Left renal cortex interstitium (tissue), 4 donors: ENCODE measurements at places on chromosomes 7 and 10.

DNA sequence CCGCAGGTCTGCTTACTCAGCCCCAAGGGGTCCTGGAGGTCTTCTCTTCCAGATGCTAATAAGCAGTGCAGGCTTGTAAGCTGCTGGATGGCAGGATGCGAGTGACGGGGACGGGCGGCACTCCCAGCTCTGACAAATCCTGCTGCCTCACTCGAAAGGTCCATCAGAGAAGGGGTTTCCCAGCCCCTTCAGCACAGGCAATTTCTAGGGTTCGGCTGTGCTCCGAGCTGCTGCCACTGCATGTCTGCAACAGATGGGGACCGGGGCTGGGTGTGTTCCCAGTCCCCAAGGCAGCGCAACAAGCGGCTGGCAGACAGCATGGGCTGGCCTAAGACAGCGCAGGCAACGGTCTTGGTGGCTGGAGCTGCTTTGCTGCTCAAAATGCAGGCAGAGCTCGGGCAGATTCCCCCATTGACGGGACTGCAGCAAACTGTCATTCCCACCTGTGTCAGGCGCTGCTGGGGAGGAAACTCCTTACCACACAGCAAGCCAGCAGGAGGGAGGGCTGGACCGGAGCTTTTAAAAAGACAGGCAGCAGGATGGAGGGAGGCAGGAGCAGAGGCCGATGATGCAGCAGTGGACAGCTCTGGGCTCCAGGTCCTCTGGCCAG is 62.4 kb downstream of the PRKAG2 start:
- no peak for DNase-seq

GRCh38 chr10:91787810-91788209 is 10.4 kb upstream of the TNKS2 start:
- DNase-seq, result no peak

DNA sequence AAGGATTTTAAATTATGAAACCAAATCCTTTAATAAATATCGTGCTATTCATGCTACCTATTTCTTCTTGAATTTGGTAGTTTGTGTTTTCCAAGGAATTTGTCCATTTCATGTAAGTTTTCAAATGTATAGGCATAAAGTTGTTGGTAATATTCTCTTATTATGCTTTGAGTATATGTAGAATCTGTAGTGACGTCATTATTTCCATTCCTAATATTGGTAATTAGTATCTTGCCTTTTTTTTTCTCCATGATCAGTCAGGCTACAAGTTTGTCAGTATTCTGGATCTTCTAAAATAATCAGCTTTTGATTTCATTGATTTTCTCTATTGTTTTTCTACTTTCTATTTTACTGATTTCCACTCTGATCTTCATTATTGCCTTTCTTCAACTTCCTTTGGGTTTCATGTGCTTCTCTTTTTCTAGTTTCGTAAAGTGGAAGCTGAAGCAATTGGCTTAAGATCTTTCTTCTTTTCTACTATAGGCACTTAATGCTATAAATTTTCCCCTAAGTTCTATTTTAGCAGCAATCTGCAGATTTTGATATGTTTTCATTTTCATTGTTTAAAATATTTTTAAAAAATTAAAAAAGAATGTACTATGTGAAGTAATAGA is 156.5 kb upstream of the HDAC9 start:
- no peak for DNase-seq

DNA sequence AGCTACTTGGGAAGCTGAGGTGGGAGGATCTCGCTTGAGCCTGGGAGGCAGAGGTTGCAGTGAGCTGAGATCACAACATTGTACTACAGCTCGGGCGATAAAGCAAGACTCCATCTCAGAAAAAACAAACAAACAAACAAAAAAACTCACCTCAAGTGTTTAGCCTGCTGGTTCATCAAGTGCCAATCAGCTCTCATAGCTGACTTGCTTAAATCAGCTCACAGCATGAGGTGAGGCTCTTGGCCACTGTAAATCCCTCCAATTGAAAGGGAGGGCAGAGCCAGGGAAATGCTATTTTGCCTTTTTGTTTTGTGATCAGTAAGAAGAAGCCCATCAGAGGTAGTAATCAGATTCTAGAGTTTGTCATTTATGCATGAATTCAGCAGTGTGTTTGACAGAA is 112.3 kb downstream of the RAB11FIP2 start:
- DNase-seq, result no peak

GRCh38 chr7:113199136-113199535 is 80.8 kb upstream of the SMIM30 start:
- DNase-seq, result no peak

DNA sequence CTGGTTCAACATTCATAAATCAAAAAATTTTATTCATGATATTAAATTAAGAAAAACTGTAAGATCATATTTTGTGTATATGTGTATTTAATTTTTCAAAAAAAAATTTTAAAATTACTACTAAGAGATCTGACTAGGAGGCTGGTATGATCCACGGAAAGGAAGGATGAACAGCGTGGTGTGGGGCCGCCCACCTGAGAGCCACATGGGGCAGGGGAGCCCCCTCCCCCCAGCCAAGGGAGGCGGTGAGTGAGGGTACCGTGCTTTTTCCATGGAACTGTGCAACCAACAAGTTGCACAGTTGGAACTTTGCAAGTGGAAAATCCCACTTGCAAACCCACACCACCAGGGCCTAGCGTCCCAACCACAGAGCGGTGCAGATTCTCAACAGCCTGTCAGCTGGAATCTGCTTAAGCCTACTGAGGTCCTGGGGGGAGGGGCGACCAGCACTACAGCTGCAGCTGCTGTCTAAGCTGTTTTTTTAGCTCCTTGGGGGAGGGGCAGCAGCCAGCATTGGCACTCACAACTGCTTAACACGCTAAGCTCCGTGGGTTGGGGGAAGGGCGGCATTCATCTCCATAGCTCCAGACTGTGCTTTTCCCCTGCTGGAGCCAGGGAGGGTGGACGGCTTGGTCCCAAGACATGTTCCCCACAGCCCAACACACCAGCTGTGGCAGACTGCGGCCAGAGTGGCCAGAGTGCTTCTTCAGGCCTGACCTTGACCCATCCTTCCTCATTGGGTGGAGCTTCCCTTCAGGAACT is 94.2 kb upstream of the IGFBP3 start:
- DNase-seq, result no peak

GRCh38 chr10:7956508-7956907 is 98.0 kb upstream of the GATA3 start:
- DNase-seq, result no peak

DNA sequence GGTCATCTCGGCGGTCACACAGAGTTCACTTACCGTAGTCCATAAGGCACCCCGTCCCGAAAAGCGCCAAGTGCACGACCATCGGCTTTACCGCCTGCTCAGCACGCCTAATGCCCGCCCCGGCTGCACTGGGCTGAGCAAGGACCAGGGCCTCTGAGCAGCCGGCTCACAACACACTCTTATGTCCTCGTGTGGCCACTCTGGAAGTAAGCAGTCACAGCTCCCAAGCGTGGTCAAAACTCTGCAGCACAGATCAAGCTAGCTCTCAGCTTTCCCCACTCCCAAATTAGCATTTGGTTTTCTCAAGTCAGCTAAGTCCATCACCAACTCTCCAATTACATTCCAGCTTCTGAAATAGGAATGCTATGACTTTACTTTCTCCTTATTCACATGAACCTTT is 57.7 kb downstream of the MAD1L1 start:
- DNase-seq, result no peak

DNA sequence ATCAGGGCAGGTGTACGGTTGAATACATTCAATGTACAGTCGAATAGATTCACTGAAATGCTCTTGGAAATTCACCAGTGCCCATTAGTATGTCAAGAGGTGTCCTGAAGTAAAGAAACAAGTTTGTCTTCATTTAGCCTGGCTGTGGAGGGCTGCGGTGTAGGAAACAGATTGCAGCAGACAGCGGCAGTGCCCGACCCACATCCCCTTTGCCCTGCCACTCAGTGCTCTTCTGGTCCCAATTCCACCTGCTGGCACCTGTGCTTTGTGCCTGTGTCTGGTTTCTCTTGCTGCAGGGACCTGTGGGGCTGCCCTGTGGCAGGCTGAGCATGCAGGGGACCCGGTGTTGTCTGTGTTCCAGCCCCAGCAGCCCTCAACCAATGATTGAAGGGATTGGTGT is 183.7 kb downstream of the RPS24 start:
- DNase-seq, result no peak

DNA sequence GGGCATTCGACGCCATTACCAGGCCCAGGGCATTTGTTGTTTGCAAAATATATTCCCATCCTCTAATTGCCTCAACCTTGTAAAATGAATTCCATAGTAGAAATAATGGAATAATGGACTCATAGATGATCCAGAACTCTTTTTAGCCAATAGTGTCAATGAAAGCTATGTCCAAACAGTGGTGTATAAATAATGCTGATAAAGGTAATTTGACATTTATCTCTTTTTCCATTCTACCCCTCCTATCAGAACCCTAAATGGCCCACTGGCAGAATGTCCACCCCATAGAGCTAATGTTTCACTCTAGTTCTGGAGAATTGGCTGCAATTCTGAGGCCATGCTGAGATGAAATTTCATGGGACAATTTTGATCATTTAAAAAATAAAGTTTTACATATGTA is 76.4 kb upstream of the DLX6 start:
- DNase-seq, result no peak

DNA sequence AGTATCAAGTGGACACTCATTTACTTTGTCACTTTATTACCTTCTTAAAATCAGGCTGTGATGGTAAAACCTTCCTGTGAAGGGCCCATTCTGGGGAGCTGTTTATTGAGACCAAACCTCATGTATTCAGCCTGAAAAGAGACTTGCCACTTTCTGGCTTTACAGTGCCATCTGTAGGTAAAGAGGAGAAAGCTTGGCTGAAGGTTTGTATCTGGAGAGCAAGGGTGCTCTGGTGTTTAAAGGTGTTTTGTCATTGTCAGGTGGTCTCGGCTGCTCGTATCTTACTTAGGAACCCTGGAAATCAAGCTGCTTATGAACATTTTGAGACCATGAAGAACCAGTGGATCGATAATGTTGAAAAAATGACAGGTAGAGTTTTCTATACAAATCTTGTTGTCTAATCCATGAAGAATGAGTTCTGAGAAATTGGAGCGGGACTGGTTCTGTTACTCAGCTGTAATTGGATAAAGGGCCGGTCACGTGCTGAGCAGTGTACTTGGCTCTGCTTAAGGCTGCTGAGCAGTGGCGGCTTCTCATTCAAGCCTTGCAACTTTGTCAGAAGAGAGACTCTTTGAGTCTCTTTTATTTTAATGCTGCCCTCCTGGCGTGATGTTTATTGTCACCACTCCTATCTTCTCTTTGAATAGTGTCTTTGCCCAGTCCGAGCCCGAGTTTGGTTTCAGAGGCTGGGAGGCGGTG is 46.9 kb downstream of the AP3M1 start:
- DNase-seq, result no peak

GRCh38 chr10:125844751-125845221 is 21.4 kb downstream of the BCCIP start:
- DNase-seq, result no peak

GRCh38 chr10:26679588-26679987 is 17.9 kb upstream of the PDSS1 start:
- DNase-seq, result no peak

GRCh38 chr7:112149734-112150133 is 56.5 kb downstream of the DOCK4 start:
- no peak for DNase-seq

DNA sequence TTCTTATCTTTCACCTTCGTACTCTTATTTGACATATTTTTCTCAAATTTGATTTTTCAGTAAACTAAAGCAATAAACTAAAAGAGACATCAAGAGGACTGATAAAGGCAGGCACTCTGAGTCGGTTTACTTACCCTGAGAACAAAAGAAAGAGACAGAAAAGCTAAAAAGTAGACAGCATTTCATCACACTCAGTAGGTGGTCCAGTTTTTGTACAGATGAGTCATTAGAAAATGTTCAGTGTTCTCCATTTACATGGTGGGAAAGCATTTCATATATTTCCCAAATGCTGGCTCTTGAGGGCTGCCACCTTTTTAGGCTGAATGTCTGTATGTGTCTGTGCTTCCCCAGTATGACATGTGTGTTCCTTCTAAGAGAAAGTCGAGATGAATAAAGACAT is 52.7 kb downstream of the NHLRC2 start:
- DNase-seq, result no peak

DNA sequence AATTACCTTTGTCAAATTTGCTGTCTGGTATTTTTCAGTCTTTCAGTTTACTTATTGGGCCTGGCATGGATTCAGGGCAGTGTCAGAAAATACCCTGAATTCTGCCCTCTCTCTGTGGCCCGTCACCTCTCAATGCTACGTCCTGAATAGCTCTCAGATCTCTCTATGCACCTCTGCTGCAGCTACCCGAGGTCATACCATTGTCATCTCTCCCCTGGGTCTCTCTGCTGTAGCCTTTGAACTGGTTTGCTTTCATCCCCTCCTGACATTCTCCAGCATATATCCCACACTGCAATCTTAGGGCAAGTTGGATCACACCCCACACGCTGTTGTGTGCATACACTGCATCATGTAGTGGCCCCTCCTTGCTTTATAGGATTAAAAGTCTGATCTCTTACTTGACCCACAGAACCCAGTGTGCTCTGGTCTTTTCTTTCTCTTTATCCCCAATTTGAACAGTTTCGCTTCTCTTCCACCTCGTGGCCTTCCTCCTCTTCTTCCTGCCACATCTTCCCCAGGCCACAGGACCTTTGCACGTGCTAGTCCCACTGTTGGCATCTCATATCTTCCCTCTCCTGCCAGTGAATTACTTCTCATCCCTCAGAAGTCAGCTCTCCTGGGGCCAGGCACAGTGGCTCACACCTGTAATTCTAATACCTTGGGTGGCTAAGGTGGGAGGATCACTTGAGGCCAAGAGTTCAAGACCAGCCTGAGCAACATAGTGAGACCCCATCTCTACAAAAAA is 372.9 kb downstream of the GALNT17 start:
- DNase-seq, result no peak

GRCh38 chr7:71267734-71268469 is 136.0 kb downstream of the GALNT17 start:
- DNase-seq, result no peak

DNA sequence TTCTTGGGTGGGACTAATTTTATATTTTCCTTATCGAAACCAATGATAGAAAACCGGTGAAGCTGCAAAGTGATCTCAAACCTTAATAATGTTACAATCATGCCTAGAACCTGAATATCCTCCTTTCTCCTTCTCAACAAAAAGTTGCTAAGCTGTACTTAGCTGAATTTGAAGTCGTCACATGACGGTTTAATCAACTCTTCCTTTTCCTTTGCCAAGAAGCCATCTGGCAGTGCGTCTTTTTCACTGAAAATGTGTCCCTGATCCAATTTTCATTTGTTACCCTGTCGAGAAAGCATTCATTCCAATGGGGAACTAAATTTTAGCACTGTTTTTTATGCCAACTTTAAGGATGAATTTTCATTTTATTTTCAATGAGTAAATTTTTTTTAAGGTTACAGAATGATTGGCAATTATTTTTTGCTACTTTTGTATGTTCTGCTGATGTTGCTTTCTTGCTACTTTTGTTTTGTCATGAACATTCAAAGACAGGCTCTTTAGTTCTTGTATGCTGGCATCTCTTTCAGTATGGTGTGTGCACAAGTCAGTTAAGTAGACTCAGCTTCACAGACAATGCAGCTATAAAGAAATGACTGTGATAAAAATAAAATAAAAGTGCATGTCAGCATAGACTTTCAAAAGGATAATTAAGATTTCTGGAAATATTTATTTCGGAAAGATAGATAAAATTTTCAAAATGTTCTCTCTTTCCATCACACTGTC is 980.0 kb downstream of the DNAJB9 start:
- DNase-seq, result no peak

GRCh38 chr10:34152434-34152833 is 662.7 kb downstream of the PARD3 start:
- DNase-seq, result no peak
